ENCODE measurements at places on chromosomes 7 and 10. TPM values are rescaled to one million over a fixed set of nuclear protein-coding genes. Genes with fewer than 3 reads are reported as not detected.

DNA sequence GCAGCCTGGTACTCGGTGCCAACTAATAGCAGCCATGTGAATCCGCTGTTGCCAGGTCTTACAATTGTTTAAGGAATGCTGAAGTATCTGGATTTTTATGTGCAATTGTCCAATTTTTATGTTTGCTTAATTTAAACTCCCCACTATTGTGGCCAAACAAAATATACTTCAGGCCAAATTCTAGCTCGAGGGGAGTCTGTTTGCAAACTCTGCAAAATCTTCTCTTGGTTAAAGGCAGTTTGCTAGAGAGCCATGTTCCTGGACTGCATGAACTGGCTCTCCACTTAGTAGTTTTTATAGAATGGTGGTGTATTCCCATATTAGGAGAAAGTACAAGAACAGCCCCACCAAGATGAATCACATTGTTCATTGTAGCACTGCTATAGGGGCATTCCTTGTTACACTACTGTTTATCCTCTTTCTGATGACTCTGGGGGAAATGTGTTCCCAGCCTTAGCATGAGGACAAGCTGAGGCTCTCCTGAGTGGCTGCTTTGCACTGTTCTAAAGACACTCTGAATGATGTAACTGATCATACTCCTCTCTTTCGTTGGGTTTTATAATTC is 178.0 kb upstream of the GLI3 start:
- no peaks in the 10 kb centered on the region for H3K4me1 ChIP-seq
- no peaks in the 10 kb centered on the region for H3K36me3 ChIP-seq
- H3K27me3 ChIP-seq, result no peaks in the 10 kb centered on the region
- H3K27ac ChIP-seq, result no peak overlapping the region
- H3K4me3 ChIP-seq, result no peak overlapping the region

- no peak overlapping the region for H3K27ac ChIP-seq
- DNase-seq, result no peak
- peaks cover 4% of the 10 kb centered on the region for H3K4me1 ChIP-seq
- H3K36me3 ChIP-seq, result no peaks in the 10 kb centered on the region
- H3K4me3 ChIP-seq, result no peak overlapping the region
These were observed 5.5 kb downstream of the OGDHL start for GRCh38 chr10:49756641-49757040.

DNA sequence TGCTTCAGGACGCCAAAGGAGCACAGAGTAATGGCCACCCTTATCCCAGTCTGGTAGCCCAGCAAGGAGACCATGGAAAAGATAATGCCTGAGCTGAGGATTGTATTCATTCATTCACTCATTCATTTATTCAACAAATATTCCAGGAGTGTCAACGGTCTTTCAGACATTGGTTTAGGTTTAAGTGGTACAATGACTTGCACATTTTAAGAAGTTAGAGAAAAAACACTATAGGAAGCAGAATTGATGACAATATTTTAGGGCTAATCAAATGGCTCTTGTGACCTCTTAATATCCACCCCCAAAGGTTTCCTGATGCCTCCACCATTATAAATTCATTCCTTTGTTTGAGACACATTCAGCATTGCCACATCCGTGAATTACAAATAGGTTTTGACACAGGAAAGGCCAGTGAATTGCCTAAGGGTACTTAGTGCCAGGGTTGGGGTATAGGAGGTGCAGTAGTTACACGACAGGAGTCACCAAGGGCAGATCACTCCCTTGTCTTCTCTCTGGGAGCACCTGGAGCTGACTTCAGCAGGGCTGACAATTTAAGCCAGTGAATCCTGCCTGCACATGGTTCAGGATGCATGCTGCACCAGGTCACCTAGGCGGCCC is 269.5 kb downstream of the CREB5 start:
- no peak overlapping the region for H3K27ac ChIP-seq
- H3K4me3 ChIP-seq, result no peak overlapping the region
- no peak for DNase-seq
- peaks cover 16% of the 10 kb centered on the region for H3K4me1 ChIP-seq
- no peaks in the 10 kb centered on the region for H3K36me3 ChIP-seq

- H3K27ac ChIP-seq, result no peak overlapping the region
- no peaks in the 10 kb centered on the region for H3K27me3 ChIP-seq
- no peak overlapping the region for H3K4me3 ChIP-seq
- no peaks in the 10 kb centered on the region for H3K36me3 ChIP-seq
- no peak for DNase-seq
These were observed 143.3 kb downstream of the KCNMA1 start for GRCh38 chr10:77494327-77494726.

GRCh38 chr10:29132551-29133111 is 156.2 kb upstream of the LYZL1 start:
- H3K27ac ChIP-seq, result no peak overlapping the region
- no peak for DNase-seq
- no peaks in the 10 kb centered on the region for H3K27me3 ChIP-seq
- no peaks in the 10 kb centered on the region for H3K4me1 ChIP-seq
- H3K4me3 ChIP-seq, result no peak overlapping the region

DNA sequence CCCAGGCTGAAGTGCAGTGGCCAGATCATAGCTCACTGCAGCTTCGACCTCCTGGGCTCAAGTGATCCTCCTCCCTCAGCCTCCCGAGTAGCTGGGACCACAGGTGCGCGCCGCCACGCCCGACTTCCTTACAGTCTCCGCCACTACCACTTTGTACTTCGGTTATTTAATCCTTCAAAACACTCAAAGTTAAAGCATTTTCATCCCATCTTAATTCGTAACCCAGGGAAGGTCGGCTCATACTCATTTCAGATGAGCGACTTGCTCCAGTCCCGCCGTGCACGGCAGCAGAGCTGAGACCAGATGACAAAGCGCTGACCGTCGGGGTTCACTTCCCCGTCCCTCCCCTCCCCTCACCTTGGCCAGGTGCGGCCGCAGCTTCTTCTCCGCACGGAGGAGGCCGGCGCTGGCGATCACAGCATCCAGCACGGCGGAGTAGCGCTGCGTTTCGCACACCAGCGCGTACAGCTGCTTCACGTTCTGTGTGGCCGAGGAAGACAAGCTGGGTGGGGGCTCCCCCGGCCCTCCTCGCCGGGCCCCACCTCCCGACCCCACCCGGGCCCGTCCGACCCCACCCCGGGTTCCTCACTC is 457 bp downstream of the NSUN5 start:
- peak overlapping the region; percentile 69 for H3K27ac ChIP-seq
- H3K4me1 ChIP-seq, result peaks cover 16% of the 10 kb centered on the region
- no peaks in the 10 kb centered on the region for H3K36me3 ChIP-seq
- DNase-seq, result no peak

DNA sequence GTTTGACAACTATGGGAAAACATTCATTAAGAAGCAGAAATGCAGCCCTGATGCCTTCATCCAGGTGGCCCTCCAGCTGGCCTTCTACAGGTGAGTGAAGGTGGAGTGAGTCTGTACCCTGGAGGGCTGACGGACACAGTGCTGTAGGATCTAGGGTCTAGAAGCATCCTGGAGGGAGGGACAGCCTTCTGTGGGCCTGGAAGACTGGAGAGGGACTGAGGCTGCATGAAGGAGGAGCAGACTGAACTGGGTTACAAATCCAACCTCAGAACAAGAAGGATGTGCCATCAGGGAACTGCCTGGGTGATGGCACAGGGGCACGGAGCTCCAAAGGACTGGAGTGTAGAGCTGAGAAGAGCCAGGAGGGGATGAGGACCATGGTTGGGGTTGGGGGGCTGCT is 27.5 kb upstream of the C10orf53 start:
- DNase-seq, result no peak
- no peak overlapping the region for H3K4me3 ChIP-seq
- no peak overlapping the region for H3K27ac ChIP-seq
- H3K27me3 ChIP-seq, result no peaks in the 10 kb centered on the region
- no peaks in the 10 kb centered on the region for H3K4me1 ChIP-seq

- no peak within 1 kb of the TSS for H3K4me3 ChIP-seq
- peaks cover 46% of the 10 kb centered on the region for H3K4me1 ChIP-seq
- H3K27ac ChIP-seq, result peak within 1 kb of the TSS; percentile 32
- no peaks in the 10 kb centered on the region for H3K36me3 ChIP-seq
These were observed at the start of gene ANKRD2 for GRCh38 chr10:97572214-97572989. Gene ANKRD2, plus strand, starts transcription at chr10:97572779. Its CDS starts 10 bp downstream, at chr10:97572789.

DNA sequence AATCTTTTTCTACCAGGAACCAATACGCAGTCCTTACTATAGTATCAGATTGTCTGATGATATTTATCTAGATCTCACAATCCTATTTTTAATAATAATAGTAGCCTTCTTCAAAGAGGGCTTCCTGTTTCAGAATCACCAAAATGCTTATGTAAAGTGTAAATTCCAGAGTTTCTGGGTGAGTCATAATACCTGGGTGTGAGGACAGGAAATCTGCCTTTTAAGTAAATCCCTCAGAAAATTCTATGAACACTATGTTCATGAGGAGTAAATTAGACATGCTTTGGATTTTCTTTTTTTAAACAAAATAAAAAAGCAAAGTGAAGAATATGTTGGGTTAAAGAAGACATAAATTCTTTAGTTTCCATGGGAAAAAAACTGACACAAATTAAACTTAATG is 20.5 kb downstream of the DKK1 start:
- no peak overlapping the region for H3K4me3 ChIP-seq
- H3K36me3 ChIP-seq, result no peaks in the 10 kb centered on the region
- no peaks in the 10 kb centered on the region for H3K27me3 ChIP-seq
- no peak for DNase-seq
- H3K27ac ChIP-seq, result no peak overlapping the region

The GLRX3 gene
- 13.2 TPM for total RNA-seq

The TUBAL3 gene
- not detected for total RNA-seq

The TMEM236 gene
- total RNA-seq, result 0.66 TPM

The MMD2 gene
- not detected for total RNA-seq

The CDC14C gene
- not detected for total RNA-seq
